ENCODE measurements at places on chromosomes 12 and 14.

DNA sequence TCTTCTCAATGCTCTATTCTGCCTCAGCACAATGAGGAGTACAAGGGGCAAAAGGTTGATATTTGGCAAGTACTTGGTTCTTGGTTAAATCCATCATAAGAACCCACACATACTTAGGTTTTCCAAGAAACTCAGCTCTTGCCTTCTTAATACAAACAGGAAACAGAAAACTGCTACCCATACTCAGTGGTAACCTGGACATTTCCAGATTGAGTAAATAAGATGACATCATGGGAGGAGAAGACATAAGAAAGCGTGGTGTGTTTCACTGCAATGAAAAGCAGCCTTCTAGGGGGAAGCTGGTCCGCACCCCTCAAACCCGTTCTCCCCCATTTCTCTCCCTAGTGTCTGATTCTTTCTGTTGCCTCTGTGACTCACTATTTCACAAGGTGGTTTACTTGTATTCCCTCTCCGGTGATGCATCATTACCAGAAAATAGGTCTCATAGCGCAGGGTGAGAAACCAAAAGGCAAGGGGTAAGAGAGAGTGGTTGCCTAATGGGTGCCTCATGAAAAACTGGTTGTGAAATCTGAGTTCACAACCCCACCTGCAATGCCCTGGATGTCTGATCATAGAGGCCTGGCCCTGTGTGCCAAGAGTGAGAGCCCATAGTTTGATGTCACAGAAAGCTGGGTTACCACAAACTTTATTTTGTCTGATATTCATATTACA is 326.5 kb upstream of the TBX3 start:
- DNase-seq, result no peak

DNA sequence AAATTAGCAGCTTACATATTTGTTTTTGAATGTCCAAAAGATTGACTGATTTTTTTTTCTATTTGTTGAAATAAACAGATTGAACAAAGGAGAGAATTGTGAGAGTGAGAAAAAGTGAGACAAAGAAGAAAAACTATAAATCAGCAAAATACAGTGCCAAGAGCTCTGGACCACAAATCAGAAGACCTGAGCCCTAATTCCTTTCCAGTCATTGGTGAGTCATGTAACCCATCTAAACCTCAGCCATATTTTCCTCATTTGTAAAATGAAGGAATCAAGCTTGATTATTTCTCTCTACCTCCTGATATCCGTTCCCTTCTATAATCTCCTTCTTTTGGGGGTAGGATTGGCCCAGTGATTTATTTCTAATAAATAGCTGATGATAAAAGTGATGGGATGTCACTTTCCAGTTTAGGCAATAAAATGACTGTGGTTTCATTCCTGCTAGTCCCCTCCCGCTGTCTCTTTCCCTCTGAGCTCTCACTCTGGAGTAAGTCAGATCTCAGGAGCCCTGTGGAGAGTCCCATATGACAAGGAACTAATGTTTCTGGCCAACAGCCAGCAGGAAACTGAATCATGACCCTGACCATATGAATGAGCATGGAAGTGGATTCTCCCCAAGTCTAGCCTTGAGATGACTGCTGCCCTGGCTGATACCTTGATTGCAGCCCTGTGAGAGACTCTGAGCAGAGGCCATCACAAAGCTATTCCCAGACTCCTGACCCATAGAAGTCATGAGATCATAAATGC is 218.9 kb downstream of the ACSS3 start:
- DNase-seq, result no peak

GRCh38 chr12:15733136-15733535 is 56.1 kb downstream of the EPS8 start:
- DNase-seq, result no peak

GRCh38 chr12:131047789-131048610 is 94.3 kb downstream of the ADGRD1 start:
- DNase-seq, result no peak
